ENCODE measurements at places on chromosomes 2 and 18.

- no peak for DNase-seq
Measured at GRCh38 chr2:197033222-197033621, 106.7 kb upstream of the PGAP1 start.

DNA sequence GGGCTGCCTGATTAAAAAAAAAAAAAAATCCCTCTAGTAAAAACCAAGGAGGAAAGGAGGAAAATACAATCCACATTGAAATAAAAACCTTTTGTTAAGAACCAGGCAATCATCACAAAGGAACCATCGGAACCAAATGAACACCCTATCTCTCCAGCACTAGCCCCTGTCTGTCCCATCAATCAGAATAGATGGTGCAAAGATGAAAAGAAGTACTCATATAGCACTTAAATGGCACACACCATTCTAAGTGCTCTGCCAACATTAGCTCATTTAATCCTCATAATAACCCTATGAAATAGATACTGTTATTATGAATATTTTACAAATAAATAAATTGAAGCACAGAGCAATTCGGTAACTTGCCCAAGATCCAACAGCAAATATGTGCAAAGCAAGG is 38.5 kb downstream of the LRP2 start:
- DNase-seq, result no peak

DNA sequence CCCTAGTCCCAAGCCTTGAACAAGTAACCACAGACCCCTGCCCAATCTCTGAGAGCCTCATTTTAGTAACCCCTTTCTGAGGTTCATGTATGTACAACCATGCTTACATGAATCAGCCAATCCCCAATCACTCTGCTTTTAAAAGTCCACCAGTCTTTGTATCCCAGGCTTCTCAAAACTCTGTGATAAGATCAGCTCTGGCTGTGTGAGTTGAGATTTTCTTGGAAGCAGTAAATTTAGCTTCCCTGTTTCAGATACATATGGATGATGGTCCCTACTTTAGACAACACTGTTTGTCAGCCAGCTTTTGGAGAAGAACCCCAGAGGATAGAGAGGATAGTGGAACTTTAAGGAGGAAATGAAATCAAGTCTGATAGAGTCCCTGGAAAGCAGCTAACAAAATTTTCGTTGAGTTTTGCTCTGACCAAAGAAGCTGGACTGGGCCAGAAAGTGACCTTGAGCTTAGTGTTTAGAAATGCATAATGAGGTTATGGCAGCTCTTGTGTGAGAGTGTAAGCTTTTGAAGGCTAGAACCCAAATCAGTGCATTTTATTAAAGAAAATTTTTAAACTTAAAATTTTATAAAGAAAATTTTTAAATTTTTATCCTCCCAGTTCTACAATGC is 3.7 kb downstream of the ADNP2 start:
- DNase-seq, result no peak

GRCh38 chr2:20264629-20265028 is 39.7 kb upstream of the SDC1 start:
- DNase-seq, result no peak

DNA sequence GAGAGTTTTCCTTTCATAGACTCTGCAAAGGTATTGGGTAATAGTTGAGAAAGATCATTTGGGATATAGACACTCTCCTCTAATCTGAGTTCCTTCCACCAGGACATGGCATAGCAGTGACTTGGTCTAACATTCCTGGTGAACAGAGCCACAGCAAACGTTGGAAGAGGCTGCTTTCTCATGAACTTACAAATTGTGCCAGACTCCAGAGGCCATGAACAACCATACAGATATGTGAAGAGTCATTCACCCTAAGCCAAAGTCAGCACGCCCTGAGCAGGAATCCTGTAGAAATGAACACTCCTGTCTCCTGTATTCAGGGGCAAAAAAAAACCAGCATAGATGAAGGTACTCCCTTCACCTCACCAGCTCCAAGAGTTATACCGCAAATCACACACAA is 152.8 kb downstream of the TMEM18 start:
- DNase-seq, result no peak

DNA sequence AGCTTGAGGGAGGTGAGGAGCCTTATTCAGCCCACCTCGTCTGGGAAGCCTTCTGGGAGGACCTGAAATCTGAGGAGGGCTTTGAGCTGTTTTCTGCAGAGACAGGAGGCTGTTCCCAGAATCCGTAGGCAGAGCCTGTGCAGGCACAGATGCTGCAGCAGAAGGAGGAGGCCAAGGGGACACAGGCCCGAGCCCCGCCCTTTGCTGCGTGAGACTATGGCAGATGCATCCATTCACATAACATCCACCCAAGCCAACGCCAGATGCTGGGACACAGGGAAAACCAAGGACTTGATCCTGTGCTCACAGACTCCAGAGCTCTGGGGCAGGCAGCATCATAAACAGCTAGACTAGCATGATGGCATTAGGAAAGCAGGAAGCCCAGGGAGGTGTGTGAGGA is 98.2 kb downstream of the KCNF1 start:
- no peak for DNase-seq

- no peak for DNase-seq
Measured at GRCh38 chr18:60372596-60372995, at the start of gene MC4R. TSS of gene MC4R (minus strand) at chr18:60372775. CDS start at chr18:60372349, 426 bp downstream.

DNA sequence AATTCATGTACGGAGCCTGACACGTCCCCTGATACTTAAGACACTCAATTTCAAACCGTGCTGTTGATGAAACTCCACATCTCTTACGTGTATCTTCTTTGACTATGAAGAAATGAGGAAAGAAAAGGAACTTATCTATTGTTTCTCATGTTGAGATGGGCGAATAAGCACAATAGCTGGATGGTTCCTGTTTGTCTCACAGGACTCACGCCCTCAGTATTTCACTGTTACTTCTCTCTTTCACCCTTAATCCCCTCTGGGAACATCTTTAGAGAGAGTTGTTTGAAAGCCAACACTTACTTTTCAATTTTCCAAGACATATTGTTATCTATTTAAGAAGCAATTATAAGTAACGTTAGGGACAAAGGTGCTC is 99.8 kb downstream of the COPS8 start:
- DNase-seq, result no peak

DNA sequence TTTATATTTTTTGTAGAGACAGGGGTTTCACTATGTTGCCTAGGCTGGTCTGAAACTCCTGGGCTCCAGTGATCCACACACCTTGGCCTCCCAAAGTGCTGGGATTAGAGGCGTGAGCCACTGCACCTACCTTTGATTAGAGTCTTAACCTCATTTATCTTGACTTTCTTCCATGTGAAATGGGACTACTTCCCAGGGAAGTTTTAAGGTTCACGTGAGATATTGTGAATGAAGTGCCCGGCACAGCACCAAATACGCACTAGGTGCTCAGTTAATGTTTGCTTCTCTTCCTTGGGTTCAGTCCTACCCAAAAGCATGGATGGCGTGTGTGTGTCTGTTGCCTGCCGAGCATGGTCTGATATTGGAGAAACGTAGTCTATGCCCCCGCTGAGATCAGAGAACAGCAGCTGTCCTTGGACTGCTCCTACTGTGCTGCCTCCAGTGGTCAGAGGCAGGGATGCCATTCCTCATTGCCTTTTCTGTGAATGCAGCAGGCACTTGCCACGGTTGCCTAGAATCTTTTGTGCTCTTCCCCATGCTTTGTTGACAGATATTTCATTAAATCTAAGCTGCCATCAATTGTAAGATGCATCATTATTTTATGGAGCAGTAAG is 12.3 kb upstream of the TFCP2L1 start:
- no peak for DNase-seq

DNA sequence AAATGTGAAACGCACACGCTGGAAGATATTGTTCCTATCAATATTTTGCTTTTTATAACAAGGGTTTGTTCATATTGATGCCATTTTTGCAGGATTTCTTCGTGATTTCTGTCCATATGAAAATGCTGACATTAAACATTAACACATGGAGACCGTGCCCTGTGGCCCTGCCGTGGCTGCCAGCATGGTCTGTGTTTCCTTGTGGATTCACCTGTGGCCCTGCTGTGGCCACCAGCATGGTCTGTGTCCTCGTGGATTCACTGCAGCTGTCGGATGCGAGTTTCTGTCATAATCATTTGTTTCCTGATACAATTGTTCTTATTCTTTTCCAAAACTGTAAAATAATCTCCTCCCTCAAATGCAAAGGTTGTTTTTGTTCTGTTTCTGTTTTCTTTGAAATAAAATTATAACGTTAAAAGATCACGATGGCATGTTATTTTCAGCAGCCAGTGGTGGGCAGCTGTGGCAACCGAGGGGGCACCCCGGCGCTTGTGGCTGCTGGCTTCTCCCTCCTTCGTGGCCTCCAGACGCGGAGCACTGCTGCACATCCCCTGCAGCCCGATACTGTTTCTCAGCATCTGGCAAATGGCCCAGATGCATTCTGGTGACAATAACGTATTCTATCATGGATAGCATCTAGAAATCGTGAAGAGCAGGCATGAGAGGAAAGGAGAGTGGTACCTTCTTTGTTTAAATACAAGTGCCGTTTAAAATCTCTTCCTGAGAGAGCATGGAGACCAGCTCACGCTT is 143.5 kb downstream of the PTGR3 start:
- no peak for DNase-seq

- DNase-seq, result no peak
Measured at GRCh38 chr2:29273685-29274611, 158.7 kb downstream of the CLIP4 start.

- DNase-seq, result no peak
Measured at GRCh38 chr2:114127372-114127771, 237.5 kb downstream of the ACTR3 start.

DNA sequence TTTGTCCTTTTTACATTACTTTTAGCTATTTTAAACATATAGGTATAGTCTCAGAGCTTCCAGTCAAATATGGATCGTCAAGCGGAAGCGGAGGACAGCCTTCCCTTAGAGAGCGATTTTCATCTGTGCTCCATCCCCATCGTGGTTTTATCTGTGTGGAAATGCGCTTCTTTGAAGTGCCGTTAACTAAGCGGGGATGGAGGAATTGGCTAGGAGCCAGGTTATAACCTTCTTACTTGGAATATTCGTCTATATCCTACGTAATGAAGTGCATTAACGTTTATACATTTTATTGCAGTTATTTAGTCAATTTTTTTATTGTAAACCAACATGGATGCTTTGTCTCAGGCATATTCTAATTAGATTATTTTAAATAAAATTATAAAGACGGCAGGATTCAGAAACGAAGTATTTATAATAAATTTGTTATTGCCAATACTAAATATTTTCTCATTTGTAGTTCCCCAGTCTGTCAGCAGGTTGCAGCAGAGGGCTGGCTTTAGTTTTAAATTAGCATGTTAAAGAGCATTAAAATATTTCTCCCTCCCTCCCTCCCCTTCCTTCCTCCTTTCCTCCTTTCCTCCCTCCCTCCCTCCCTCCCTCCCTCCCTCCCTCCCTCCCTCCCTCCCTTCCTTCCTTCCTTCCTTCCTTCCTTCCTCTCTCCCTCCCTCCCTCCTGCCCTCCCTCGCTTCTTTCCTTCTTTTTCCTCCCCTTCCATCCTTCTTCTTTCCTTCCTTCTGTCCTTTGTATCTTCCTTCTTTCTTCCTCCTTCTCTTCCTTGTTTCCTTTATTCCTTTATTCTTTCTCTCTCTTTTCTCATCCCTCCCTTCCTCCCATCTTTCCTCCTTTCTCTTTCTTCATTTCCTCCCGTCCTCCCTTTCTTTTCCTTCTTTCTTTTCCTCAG is 80.6 kb upstream of the DOCK10 start:
- DNase-seq, result no peak

DNA sequence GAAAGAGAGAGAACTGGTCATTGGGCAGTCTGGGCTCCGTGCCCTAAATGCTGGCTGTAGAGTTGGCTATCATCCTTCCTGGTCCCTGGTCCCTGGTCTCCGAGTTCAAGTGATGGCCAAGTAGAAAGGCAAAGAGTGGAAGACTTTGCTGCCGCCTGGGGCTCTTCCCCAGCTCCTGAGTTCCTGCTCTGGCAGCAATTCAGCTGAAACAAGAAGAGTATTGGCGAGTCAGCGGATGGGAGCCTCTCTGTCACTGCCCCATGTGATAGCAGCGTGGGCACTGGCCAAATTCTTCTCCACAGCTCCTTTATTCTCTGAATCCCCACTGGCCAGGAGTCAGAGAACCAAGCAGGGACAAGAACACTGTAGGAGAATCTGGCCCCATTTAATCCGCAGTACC is 351.0 kb upstream of the POU3F3 start:
- DNase-seq, result no peak

GRCh38 chr18:75253784-75254183 is 43.2 kb downstream of the TSHZ1 start:
- no peak for DNase-seq

GRCh38 chr2:11659851-11660250 is 10.1 kb downstream of the NTSR2 start:
- no peak for DNase-seq

DNA sequence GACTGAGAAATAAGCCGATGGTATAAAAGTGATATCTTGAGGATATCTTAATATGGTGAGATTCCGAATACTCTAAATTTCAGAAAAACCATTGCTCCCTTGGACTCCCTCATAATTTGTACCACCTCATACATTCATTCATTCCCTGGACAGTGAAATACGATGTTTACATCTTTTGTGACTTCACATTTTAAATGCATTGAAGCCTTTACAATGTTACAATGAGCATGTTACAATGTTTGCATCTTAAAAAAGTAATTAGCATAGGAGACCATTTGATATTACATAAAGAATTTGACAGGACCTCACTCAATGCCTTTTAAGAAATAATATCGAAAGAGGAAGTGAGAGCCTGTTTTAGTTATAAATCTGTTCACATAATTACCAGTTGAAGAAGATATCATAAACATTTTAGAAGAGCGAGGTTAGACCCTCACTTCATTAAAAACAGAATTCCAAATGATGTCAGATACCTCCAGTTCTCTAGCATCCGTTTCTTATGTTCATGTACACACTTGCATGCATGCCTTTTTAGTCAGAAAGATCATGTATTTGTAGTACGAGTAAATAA is 372.0 kb downstream of the ARHGAP15 start:
- DNase-seq, result no peak

GRCh38 chr2:69046221-69046662 is 33.3 kb downstream of the ANTXR1 start:
- no peak for DNase-seq
